ENCODE measurements at places on chromosomes 3 and 15.

DNA sequence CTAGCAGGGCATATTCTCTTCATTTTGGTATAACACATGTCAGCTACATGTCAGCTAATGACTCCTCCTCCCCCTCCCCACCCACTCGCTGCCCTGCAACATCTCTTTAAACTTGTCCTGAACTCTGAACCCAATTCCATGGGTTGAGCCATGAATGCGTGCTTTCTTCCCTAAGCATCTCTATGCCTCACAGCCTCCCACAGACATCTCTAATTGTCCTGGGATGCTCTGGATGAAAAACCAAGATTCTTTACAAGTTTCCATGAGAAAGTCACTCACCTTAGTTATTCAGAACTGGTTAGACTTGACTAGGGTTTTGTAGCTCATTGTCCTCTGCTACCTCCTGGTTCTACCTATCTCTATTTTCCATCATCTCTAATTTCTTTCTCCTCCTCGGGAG, 629.1 kb downstream of the TBL1XR1 start:
- no peak for DNase-seq

DNA sequence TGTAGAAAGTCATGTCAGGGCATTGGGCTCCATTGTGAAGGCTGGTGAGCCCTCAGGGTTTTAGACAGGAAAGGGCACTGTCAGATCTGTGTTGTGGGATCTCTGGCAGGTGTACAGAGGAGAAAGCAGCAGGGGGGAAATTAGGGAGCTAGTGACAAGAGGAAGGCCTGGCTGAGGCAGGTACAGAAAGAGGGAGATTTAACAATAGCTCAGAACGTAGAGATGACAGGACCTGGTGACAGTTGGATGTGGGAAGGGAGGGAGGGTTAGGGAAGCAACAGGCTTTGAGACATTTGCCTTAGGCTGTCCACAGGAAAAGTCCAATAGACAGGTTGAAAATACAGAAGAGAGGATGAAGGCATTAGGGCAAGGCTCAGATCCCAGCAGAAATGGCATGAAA, 288.1 kb downstream of the EPHB1 start:
- DNase-seq = no peak

GRCh38 chr3:70061096-70061495, 61.6 kb downstream of the SAMMSON start:
- no peak for DNase-seq

DNA sequence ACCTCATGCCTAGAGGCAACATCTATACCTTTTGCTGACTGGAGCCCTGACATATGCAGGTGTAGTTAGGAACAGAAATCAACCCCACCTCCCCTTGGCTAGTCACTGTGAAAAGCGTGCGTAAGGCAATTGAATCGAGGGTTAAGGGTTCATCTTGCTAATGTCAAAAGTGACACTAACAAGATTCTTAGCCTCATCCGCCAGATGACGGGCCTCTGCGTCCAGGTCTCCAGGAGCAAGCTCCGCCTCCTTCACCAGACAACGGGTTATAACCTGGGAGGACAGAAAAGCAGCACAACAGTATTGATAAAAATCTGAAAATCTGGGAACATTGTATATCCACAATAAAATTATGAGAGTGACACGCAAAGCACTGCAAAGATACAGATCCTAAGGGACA, 4.7 kb downstream of the SELENOS start:
- no peak for DNase-seq

DNA sequence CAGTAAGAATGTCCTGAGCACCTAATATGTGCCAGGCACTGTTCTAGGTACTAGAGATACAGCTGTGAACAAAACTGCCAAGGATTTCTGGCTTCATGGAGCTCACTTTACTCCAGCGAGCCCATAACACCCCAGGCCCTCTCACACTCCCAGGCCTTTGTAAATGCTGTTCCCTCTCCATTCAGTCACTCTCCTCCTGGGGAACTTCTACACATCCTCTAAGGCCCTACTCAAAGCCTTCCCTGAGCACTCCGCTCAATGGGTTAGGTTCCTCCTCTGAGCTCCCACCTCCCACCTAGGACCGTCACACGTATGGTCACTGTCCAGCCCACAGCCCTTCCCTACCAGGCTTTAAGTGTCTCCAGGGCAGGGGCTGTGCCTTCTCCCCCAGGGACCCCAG, 27.2 kb downstream of the SEMA7A start:
- DNase-seq = no peak

- no peak for DNase-seq
Observed at GRCh38 chr15:27441120-27441519, 470.1 kb downstream of the GABRG3 start.

GRCh38 chr15:89587955-89588354, 12.7 kb downstream of the TICRR start:
- DNase-seq = no peak

DNA sequence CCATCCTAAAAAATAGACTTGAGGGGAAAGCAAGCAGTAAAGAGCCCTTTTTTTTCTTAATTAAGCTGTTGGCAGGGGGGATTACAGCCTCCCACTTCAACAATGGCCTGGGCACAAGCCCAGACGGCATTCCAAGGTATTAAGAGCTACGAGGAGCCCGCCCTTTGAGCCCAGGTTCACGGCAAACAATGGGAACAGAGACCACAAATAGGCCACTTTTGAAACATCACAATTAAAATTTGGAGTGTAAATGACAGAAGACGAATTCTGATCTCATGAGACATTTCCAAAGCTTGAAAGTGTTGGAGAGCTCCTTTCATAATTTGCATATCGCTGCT, 8.9 kb downstream of the CHSY1 start:
- DNase-seq = no peak

DNA sequence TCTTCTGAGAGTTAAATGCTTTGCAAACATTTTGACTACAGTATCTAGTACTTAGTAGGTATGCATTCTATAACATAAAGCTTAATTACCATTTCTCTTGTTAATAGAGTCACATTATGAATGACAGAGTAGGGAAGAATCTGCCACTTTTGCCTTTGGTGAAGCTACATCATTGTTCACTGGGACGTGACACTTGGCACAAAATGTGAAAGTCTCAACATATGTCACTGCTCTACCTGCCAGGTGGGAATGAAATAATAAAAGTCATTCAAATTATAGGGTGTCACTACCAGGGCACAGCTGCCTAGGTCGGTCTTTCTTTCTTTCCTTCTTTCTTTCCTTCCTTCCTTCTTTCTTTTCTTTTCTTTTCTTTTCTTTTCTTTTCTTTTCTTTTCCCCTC, 17.6 kb downstream of the GPR87 start:
- DNase-seq = no peak

GRCh38 chr3:117669774-117670173, 960.2 kb downstream of the TUSC7 start:
- DNase-seq = no peak

GRCh38 chr3:23481011-23481615, 278.0 kb downstream of the UBE2E2 start:
- DNase-seq = no peak

DNA sequence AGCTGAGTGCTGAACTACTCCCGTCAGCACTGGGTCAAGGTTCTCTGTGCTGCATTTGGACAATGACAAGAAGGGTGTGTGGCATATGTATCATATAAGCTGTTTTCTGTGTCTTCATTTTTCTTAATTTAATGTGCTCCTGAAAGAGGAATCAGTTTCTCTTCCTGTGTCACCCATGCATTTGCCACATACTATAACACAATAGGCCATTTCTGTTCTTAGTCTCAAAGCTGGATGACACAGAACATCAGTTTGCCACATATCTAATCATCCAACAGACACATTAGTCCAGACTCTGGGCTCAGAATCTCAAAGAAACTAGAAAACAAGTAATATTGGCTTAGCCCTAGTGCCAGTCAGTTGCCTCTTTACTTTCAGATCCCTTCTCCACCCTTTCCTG, 34.1 kb downstream of the CEP19 start:
- DNase-seq = no peak

- DNase-seq = no peak
Observed at GRCh38 chr3:114550165-114550564, 256.3 kb downstream of the TIGIT start.

DNA sequence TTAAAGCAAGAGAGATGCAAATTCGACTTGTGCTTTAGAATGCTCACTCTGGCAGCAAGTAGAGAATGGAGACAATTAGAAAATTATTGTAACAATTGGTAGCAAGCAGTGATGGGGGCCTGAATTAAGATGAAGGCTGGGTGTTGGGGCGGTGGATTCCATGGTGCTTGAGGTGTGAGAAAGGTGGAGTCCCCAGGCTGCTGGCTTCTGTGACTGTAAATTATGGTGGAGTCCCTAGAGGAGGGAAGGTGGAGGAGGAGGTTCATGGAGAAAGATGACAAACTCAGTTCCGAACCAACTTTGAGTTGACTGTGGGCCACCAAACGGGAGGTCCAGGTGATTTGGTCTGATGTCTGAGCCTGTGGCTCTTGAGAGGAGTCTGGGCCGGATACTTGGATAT, 10.7 kb upstream of the SMAD3 start:
- no peak for DNase-seq

DNA sequence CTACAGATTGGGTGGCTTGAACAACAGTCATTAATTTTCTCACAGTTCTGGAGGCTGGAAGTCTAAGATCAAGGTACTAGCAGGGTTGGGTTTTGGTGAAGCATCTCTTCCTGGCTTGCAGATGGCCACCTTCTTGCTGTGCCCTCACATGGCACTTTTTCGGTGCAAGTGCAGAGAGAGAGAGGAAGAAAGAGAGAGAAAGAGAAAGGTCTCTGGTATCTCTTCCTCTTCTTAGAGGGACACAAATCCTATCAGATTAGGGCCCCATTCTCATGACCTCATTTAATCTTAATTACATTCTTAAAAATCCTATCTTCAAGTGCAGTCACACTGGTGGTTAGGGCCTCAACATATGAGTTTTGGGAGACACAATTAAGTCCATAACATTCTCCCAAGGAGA, 167.1 kb downstream of the NFKBIZ start:
- DNase-seq = no peak

- no peak for DNase-seq
Observed at GRCh38 chr3:186094696-186095425, 14.0 kb downstream of the ETV5 start.

DNA sequence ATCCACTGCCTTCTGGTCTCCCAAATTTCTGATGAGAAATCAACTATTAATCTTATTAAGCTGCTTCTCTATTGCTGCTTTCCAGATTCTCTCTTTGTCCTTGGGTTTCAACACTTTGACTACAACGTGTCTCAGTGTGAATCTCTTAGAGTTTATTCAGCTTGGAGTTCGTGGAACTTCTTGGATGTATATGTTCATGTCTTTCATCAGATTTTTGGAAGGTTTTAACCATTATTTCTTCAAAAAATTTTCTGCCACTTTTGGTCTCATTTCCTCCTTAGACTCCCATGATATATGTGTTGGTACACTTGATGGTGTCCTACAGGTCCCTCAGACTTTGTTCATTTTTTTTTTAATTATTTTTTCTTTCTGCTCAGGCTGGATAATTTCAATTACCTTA, 36.0 kb downstream of the TICRR start:
- DNase-seq = no peak

DNA sequence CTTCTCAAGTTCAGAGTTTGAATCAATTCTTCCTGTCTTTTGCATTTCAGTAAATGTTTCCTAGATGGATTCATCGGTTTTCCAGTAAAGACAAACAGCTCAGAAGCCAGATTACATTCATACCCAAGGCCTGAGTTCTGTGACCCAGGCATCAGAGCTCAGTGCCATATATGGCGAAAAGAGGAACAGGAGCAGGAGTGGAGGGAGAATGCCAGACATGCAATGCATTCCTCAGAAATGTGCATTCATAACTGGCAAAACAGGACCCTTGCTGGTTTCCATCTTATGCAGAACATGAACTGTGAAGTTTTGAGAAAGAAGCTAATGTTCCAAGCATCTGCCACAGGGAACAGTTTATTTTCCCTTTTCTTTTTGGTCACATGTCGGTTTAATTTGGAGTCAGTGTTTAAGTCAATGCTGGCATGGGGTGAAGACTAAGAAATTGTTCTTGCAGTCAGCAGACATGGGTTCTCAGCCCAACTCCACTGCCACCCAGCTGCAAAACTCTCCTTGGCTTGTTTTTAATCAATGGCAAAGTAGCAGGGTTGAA, 116.5 kb downstream of the LPP start:
- DNase-seq = no peak

GRCh38 chr3:175208326-175208725, 349.2 kb downstream of the NAALADL2 start:
- no peak for DNase-seq

GRCh38 chr3:122025296-122025695, 3.2 kb upstream of the ILDR1 start:
- no peak for DNase-seq

DNA sequence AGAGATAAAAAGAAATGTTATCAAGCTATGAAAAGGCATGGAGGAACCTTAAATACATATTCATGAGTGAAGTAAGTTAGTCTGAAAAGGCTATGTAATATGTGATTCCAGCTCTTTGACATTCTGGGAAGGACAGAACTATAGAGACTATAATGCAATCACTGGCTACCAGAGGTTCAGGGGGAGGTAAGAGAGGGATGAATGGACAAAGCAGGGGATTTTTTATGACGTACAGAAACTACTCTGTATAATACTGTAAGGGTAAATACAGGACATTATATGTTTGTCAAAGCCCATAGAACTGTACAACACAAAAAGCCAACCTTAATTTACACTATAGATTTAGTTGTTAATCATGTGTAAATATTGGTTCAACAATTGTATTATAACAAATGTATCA, 46.1 kb downstream of the MCTP2 start:
- DNase-seq = no peak

DNA sequence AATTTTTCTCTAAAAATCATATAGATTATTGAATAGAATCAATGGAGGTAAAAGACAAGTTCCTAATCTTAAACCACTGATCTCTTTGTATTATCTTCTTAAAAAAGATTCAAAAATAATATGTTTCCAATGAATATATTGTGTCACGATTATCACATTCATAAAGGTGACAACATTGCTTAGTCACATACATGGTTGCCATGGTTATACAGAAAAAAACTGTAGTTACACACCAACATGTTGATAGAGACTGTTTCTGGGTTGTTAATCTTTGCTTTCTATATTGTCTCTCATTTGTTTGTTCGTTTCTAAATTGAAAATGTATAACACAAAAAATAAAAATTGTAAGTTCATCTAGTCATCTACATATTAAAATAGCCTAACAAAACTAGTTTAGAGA, 376.0 kb upstream of the ALCAM start:
- DNase-seq = no peak

- DNase-seq = no peak
Observed at GRCh38 chr3:179308001-179308400, 14.8 kb upstream of the ZNF639 start.

- DNase-seq = no peak
Observed at GRCh38 chr15:84741121-84741520, 7.3 kb upstream of the ZNF592 start.
